ENCODE measurements at places on chromosomes 6 and 20.

DNA sequence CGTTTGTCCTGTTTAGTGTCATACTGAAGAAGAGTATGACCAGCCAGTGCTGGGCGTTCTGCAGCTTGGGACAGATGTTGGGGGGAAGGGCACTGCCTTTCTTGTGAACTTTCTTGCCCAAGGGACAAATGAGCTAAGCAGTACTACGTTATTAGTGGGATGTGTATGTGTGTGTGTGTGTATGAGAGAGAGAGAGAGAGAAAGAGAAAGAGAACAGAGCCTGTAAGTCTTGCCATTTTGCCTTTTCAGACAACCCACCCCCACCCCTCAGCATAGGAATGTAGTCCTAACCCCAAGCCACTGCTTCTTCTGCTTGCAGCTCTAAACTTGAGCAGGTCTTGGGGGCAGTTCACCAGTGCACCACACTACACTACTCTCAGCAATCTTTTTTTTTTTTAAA lies 45.5 kb downstream of the E2F3 start:
- no peak for DNase-seq

DNA sequence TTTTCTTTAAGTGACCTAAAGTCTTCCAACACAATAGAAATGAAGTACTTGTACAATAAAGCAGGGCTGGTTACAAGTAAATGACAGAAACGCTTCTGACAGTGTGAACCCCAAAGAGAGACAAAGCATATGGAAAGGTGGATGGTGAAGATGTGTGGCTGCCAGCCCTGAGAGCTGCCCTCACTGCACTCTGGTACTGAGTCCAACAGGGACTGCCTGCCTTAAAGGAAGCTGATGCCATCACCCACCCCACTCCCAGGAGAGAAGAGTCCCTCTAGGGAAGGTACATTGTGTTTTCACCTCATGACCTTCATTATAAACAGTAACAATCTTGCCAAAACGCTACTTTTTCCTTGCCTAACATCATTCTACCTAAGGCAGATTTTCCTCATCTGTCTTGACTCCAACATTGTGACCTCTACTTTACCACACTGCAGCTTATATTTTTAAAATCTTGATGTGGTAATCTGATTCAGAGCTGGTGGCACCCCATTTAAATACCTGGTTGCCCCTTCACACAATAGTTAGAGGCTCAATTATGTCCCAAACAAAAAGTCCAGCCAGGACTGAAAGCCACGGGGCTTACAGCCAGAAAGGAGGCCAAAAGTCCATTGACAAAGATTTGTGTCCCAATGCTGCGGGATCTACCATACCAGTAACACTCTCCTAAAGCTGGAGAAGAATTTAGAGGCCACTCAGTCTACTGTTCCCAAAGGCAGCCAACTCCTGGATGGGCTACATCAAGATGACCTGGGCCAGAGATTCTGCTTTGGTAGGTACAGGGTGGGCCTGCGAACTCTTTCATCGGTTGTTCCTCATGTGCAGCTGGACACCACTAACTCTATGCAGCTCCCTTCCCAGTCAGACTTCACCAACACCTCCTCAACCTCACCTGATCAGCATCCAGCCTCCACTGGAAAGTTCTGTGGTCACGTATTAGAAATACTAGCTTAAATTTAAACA lies 4.4 kb downstream of the APMAP start:
- DNase-seq = no peak

DNA sequence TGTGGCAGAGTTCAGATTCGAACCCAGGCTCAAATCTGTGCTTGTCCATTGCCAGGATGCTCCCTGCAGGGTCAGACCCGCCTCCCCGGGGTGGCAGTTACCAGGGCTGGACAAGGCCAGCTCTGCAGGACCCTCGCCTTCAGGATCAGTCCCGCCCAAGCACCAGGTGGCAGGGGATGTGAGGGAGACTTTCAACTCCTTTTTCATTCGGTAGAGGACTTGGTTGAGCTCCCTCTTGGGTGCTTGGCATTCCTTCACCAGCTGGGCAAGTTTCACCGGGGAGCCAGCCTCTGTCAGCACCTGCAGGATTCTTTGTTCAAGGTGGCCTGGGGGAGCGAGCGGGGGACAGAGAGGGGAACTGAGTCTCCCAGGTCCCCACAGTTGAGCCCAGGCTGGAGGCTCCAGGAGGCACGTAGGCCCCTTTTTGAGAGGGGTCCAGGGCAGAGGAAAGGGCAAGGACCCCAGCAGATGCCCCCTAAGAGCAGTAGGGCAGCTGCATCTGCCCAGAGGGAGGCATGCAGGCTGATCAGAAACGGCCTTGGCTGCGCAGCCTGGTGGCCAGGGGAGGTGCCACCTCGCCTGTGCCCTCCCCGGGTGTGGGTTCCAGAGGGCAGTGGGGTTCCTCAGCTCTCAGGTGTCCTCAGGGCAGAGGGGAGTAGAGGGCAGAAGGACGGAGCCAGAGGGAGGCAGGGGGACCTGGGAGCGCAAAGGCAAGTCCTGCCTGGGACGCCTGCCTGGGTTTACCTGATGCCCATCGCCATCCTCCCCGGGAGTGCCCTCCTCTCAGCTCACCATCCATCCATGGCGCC lies 3.9 kb downstream of the ZBP1 start:
- no peak for DNase-seq

DNA sequence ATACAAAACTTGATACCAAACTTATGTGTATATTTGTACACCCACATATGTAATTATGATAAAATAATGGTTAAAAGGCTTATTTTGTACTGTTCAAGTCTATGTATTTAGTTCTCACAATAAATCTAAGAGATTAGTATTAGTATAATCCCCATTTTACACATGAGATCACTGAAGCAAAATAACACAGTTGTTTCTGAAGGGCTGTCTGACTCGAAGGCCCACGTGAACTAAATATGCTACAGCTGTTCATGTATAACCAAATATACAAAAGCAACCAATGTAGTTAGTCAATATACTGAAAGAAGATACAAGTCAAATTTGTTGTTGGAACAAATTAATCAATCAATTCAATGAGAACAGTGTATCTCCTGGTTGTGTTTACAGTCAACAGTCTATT lies 959.2 kb downstream of the EPHA7 start:
- DNase-seq = no peak

GRCh38 chr6:150883521-150883920 lies 18.0 kb downstream of the MTHFD1L start:
- DNase-seq = no peak

- no peak for DNase-seq
Measured at GRCh38 chr6:167157414-167157813, 366 bp downstream of the GPR31 start.

DNA sequence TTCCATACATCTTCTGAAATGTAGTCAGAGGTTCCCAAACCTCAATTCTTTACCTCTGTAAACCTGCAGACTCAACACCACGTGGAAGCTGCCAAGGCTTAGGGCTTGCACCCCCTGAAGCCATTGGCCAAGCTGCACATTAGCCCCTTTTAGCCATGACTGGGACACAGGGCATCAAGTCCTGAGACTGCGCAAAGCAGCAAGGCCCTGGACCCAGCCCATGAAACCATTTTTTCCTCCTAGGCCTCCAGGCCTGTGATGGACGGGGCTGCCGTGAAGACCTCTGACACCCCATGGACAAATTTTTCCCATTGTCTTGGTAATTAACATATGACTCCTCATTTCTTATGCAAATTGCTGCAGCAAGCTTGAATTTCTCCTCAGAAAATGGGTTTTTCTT lies 727.8 kb downstream of the C6orf118 start:
- no peak for DNase-seq

GRCh38 chr20:49510562-49511122 lies 28.2 kb upstream of the KCNB1 start:
- DNase-seq = no peak

- no peak for DNase-seq
Measured at GRCh38 chr6:93259332-93259731, 160.0 kb downstream of the EPHA7 start.

GRCh38 chr6:12298017-12298978 lies 8.1 kb downstream of the EDN1 start:
- DNase-seq = no peak

GRCh38 chr6:166165558-166166313 lies 1.9 kb downstream of the TBXT start:
- DNase-seq = no peak

Measured in stimulated activated CD4-positive, alpha-beta T cell treated with anti-CD3 and anti-CD28 coated beads, TNF-alpha, amount 100 ng/mL, for 1 hour (primary cell).